Activated CD4-positive, alpha-beta T cell treated with anti-CD3 and anti-CD28 coated beads for 36 hours (primary cell): ENCODE measurements at places on chromosomes 1 and 21.

DNA sequence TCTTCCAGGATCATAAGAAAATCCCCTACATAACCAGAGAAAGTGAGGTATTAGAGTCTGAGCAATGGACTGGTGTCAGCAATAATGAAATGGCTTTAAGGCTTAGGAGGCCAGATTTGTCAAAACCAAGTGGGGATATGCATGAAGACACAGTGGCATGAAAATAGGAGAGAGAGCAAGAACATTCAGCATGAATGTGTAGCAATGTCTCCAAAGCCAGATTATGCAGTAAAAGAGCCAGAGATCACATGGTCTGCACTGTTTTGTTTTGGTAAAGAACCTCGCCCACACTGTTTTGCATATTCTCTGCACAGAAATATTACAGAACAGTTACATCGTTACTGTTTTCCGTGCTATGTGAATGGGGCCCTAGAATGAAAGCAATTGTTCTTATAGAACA is 589.4 kb downstream of the PLPP3 start:
- no peak for DNase-seq

- DNase-seq, result peak; percentile 49
These were observed 543 bp upstream of the EPHB2 start for GRCh38 chr1:22709891-22710700.

DNA sequence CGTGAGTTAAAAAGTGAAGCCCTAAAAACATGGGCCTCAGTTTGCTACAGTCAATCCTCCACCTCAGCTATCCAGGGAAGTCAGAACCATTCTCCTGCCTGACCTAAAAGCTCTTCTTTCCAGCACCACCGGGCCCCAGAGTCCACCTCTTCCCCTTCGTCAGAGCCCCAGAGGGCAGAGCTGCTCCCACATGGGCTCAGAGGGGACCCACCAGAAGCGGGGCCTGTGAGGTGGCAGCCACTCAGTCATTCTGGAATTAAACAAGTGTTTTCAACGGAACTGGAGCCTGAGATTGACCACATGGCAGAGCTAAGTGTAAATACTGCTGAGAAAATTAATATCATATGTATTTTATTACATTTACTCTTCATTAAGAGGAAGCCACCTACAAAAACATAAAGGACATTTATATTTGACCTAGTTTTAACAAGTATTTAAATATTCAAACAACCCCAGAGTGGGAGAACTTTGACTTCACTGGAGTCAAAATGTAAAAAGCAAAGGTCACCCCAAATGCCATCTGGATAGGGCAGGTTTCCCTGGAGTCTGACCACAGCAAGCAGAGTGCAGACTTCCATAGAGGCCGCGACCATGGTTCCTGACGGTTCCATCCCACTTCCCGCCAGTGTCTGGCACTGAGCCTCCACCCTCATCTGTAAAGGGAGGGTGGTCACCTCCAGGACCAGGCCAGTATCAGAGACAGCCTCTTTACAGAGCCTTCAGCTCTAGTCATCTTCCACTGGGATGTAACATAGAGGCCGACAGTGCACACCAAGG is 1.8 kb downstream of the SUMO3 start:
- no peak for DNase-seq

- DNase-seq, result no peak
These were observed 103.5 kb upstream of the ZBTB40 start for GRCh38 chr1:22347854-22348760.

- DNase-seq, result no peak
These were observed 56.0 kb upstream of the POU3F1 start for GRCh38 chr1:38102636-38103035.

GRCh38 chr1:235025422-235025984 is 103.1 kb downstream of the TOMM20 start:
- DNase-seq, result no peak

DNA sequence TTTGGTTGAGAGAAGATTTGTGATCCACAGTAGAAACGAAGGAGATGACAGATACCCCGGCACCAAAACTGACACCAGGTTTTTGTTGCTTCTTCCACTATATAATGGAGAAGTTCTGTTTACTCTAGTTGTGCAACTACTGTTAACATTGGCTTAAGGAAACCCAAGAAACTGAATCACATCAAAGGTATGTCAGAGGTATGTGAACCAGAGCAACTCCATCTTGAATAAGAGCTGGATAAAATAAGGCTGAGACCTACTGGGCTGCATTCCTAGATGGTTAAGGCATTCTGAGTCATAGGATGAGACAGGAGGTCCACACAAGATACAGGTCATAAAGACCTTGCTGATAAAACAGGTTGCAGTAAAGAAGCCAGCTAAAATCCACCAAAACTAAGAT is 173.7 kb upstream of the CAMK1G start:
- no peak for DNase-seq

DNA sequence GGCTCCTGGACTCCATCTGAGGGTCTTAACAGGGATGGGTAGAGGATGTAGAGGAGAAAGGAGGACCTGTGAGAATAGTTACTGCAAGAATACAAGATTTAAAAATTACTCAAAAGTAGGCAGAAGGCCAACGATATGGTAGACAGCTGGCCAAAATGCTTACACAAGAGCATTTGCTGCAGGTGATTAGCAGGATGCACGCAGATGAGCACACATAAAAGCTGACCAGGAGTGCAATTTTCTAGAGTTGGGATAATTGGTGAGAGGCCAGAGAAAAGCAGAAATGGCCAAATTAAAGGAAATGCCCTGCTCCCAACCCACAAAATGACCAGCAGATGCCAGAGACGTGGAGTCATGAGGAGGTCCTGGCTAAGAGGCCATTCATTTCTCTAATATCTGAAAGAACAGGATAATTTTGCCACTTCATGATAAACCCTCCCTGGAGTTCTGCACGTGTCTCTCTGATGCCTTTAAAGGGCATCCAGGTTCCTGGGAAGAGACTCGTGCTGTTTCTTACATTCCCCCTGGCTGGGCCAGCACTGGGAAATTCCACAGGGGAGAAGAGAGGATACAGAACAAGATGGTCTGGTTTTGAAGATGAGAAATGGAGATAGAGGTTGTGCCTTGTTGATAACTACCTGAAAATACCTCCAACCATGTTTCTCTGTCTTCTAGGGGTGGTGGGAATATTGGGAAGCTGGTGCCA is 62.3 kb upstream of the KCNA3 start:
- DNase-seq, result no peak

DNA sequence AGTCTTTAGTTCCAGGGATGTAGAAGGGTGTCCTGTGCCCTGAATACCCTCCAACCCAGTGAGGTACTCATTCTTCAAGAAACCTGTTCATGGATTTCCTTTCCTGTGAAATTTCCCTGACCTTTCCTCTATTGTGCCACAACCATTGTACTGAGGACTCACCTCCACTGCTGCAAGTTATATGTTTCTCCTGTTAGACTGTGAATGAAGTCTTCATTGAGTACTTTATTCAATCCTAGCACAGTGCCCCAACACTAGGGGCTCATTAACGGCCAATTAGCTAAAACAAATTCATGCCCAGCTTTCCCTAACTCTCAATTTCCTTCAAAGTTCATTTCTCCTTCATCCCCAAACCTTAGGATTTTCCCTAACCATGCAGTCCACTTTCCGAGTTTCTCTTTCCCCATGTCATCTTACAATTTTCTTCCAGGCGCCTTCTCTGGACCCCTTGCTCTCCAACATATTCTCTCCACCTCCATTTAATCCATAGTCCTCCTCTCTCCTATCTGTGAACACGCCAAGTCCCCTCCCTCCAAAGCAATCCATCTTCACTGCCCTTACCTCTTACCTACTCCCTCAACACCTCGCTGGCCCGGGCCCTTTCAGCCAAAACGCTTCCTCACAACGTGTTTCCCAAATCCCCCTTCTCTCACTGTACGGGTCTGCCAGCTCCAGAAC is 1.3 kb downstream of the TRIM33 start:
- DNase-seq, result no peak

GRCh38 chr1:81811757-81812371 is 11.1 kb downstream of the ADGRL2 start:
- no peak for DNase-seq

- no peak for DNase-seq
These were observed 49.2 kb downstream of the RALGPS2 start for GRCh38 chr1:178774263-178774662.

- no peak for DNase-seq
These were observed 102.8 kb downstream of the KCTD3 start for GRCh38 chr1:215669806-215670491.

DNA sequence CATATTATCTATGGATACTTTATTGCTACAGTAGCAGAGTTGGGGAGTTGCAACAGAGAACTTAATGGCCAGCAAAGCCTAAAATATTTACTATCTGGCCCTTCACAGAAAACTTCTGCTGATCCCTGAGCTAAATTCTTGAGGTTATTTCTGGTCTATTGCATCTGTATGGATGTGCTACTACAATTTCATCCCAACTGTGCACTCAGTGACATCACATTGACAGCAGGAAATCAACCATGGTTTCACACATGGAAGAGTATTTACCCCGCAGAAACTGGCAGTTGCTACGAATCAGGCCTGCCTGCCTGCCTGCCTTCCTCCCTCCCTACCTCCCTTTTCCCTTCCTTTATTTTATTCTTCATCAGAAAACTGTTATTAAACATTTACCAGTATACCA is 12.1 kb downstream of the CLCA2 start:
- no peak for DNase-seq

DNA sequence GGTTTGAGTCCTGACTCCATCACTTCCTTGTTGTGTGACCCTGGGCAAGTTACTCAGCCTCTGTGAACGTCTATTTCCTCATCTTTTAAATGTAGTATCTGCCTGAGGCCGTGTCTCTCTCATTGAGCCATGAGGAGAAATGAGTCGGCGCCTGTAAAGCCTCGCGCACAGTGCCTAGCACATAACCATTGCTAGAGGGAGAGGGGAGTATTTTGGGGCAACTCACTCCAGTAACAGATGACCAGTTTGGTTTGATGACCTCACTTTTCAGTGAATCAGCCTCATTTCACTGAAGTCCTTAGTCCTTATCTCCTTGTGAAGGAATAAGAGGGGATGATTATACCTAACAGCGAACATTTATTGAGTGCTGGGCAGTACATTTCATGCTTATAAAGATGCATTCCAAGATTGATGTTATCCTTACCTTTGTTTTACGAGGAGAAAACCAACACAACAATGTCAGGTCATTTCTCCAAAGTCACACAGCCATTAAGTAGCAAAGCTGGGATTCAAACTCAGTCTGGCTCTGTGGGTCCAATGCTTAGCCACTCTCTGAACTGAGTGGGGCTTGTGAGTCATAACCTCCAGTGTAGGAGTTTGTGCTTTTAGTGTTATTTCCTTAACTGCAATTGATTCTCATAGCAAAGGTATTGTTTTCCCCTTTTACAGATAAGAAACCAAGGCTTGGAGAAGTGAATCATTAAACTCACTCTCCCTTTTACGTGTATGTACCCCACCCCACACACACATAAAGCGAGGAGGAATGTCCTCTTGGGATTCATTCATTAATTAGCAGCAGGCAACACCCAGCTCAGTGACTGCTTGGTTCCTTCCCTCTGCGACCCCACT is 25.9 kb downstream of the KCNC4 start:
- peak; percentile 85 for DNase-seq

DNA sequence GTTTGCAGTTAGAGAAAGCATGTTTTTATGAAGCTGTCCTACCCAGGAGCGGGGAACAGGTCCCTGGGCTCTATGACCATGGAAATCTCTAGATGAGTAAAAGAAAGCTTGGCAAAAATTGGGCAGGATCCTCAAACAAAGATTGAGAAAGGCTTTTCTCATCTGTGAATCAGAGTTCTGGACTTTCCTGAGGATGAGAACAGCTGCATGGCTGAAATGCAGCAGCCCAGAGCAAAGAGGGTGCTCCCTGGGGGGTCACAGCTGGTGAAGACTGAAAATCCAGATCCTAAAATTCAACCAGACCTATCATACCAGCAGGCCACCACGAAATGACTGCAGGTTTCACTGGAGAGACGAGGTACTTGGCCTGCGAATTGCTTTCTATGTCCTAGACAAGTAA is 65.7 kb upstream of the APP start:
- no peak for DNase-seq

- DNase-seq, result no peak
These were observed 153.3 kb downstream of the NR5A2 start for GRCh38 chr1:200180821-200181220.

- no peak for DNase-seq
These were observed 63.6 kb downstream of the GADD45A start for GRCh38 chr1:67748630-67749029.

GRCh38 chr1:227197064-227197463 is 121.2 kb downstream of the CDC42BPA start:
- no peak for DNase-seq

- peak; percentile 32 for DNase-seq
These were observed 58.3 kb downstream of the UBE2T start for GRCh38 chr1:202283379-202283844.

GRCh38 chr1:21852282-21853130 is 40.4 kb downstream of the LDLRAD2 start:
- DNase-seq, result peak; percentile 12

- DNase-seq, result no peak
These were observed 22.8 kb upstream of the C2CD2 start for GRCh38 chr21:41976611-41977010.

- DNase-seq, result peak; percentile 76
These were observed at the start of gene TGFBR3 for GRCh38 chr1:91885716-91886506. Gene TGFBR3, minus strand, starts transcription at chr1:91886151. Its CDS starts 24,620 bp downstream, at chr1:91861531.

- no peak for DNase-seq
These were observed 3.1 kb downstream of the C1orf198 start for GRCh38 chr1:230865062-230865817.

DNA sequence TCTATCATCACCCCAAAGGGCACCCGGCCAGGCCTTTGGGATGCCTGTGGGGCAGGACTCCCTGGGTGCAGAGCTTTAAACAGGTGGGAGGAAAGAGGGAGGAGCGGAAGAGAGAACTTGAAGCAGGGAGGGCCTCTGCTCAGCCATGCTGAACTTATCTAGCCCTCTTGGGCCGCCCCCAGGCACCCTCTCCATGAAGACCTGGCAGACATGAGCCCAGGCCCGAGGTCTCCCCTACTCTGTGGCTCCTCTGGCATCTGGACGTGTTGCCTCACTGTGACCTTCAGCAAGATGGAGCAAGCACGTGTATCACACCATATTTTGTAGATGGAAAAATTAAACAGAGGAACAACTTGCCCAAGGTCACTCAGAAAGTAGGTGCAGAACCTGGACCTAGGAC is 711.4 kb downstream of the MATN1 start:
- no peak for DNase-seq

GRCh38 chr21:34582506-34583150 is 32.3 kb downstream of the RCAN1 start:
- DNase-seq, result peak; percentile 35

- peak; percentile 67 for DNase-seq
These were observed 37.1 kb upstream of the CTTNBP2NL start for GRCh38 chr1:112358798-112359408.

DNA sequence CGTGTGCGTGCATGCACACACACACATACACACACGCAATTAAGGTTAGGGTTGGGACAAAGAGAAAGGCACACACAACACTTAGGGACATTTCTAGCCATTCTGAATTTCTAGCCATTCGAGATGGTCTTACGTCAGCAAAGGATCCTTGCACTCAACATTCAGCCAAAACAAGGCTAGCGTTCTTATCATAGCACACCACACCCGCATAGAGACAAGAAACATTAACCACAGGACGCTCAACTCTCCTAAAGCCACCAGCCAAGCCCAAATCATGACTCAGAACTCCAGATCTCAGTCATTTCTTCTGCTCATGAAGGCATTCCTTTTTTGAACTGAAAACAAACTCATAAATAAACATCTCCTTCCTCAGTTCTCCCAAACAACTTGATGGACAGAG is 106.8 kb downstream of the LMO4 start:
- peak; percentile 17 for DNase-seq
